ENCODE measurements at places on chromosomes 3 and 15. TPM values are rescaled to one million over a fixed set of nuclear protein-coding genes. Genes with fewer than 3 reads are reported as not detected.

CELF6 gene
- 0.15 TPM for total RNA-seq

REC114 gene
- total RNA-seq = not detected

TRIP4 gene
- 12.1 TPM for total RNA-seq

C3orf85 gene
- total RNA-seq = not detected

CPN2 gene
- not detected for total RNA-seq

All from smooth muscle cell of trachea (primary cell).